ENCODE measurements at places on chromosomes 7 and 10. TPM values are rescaled to one million over a fixed set of nuclear protein-coding genes. Genes with fewer than 3 reads are reported as not detected.

Gene INA
- total RNA-seq: 0.87 TPM

Gene NUTM2E
- not detected for total RNA-seq

Gene C10orf143
- 3.1 TPM for total RNA-seq

Gene GNAT3
- total RNA-seq: not detected

Gene AKR1C8
- not detected for total RNA-seq

Gene TIMM23
- total RNA-seq: 90.9 TPM

Gene TRIM74
- total RNA-seq: 0.69 TPM

DNA sequence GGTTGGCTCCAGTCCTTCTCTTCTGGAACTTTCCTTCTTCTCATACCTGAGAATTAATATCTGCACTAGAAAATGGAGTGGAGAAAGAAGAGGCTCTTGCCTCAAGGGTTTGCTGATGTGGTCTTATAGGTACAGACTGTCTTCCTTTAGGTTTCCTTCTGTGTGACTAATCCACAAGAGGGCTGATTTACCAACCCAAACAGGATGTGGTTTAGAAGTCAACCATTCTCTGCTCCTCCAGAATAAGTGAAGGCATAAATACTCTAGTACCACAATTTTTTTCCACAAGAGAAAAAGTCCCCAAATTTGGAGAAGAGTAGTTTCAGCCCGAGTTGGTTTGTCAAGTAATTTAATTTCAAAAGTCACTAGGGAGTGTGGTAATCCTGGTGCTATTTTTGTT lies 85.8 kb downstream of the NRP1 start:
- H3K4me1 ChIP-seq: peaks cover 80% of the 10 kb centered on the region
- peak overlapping the region; percentile 43 for H3K4me3 ChIP-seq
- H3K27me3 ChIP-seq: peaks cover 25% of the 10 kb centered on the region

DNA sequence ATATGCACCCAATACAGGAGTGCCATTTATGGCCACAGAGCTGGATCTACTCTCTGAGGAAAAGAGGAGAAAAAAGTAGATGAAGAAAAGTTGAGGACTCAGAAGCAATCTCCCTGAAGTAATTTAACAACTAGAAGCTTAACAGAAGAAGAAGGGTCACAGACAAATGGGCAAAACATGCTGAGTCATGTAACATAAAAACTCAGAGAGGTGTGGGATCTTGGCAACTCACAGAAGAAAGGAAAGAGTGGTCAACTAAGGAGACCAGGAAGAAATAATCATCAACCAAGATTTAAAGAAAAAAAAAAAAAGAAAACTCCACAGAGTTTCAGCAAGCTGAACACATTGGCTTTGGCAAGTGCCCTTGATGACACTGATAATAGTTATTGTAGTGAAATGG lies 51.8 kb upstream of the BET1 start:
- no peaks in the 10 kb centered on the region for H3K36me3 ChIP-seq
- no peak overlapping the region for H3K4me3 ChIP-seq
- H3K27ac ChIP-seq: no peak overlapping the region
- peaks cover 17% of the 10 kb centered on the region for H3K27me3 ChIP-seq

DNA sequence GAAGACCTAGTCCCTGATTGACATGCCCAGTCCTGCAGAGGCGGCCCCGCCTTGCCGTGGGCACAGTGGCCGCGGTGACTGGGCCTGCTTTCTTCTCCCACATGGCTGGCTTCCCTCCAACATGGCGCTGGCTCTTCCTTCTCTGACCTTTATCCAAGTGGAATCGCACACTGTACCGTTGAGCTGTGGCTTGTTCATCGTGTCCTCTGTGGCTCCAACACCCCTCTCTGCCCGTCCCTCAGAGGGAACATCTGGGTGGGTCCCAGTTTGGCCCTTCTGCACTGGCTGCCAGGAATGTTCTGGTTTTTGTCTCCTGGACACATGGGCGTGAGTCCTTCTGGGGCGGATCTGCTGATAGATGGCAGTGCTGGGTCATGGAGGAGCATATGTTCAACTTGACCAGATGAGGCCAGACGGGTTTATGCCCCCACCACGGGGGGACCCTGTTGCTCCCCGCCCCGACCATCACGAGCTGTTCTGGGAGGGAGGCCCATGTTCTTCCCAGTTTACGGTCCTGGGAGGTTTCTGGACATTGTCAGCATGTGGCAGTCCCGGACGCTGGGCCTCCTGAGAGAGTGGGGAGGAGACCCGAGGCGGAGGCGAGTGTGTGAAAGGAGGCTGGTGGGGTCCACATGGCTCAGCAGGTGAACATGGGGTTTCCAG lies 63.5 kb downstream of the LHPP start:
- no peak overlapping the region for H3K4me3 ChIP-seq
- no peaks in the 10 kb centered on the region for H3K27me3 ChIP-seq
- H3K4me1 ChIP-seq: peaks cover under 1% of the 10 kb centered on the region
- no peaks in the 10 kb centered on the region for H3K36me3 ChIP-seq
- no peak for DNase-seq

DNA sequence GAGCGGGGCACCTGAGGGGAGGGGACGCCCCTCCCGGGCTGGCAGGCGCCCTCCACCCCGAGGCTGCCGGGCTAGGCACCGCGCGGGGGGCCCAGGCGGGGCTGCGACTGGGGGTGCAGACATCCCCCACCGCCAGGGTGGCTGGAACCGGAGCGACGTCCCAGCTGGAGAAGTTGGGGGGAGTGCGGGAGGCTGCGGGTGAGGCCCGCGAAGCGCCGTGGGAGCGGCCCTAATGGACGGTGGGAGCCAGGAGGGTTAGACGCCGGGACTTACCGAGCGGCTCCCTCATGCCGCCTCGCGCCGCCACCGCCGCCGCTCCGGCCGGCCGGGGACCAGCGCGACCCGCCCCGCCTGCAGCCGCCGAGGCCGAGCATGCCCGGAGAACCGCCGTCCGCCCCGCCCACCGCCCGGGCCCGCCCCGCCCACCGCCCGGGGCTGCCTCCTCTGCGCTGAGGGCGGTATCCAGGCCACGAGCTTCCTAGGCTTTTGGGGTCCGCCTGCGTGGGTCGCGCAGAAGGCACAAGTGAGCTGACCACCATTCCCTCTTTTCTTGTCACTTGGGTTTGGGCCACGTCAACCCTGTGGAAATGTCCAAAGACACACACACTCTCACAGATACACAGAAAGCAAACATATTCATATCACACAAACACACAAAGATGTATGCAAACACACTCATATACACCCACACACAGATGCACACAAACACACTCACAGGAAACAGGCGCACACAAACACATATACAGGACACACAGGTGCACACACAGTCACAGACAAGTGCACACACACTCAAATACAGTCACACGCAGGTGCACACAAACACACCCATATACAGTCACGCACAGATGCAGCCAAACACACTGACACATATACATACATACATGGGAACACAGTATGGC lies at the start of gene JCAD:
Gene JCAD (minus strand): TSS at position 378 of the 899 bp plus-strand sequence. CDS start 11,774 bp downstream, outside the sequence.
- peak; percentile 57 for DNase-seq
- H3K4me3 ChIP-seq: peak within 1 kb of the TSS; percentile 73
- H3K36me3 ChIP-seq: no peaks in the 10 kb centered on the region
- no peak within 1 kb of the TSS for H3K27ac ChIP-seq

DNA sequence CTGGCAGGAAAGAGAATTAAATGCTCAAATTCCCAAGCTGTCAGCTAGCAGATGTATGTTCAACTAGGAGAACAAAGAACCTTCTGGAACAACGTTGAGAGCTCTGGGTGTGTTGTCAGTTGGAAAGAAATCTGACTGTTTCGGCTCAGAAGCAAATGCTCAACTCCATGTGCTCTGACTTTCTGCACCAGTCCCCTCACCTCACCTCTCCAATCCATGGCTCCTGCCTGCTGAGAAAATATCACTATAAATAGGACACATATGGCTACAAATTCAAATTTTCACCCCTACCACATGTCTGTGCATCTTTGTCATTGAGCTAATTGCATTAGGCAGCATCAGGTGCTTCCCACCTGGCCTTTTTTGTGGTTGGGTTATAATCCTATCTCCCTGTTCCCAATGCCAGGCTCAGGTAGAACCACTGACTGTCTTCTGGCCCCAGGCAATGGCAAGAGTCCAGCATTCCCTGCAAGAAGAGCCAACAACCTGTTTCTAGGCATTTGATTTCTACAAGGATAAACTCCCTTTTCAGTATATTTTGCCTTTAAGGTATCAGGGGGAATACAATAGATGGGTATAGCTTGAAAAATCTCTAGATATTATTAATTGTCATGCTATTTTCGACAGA lies 142.6 kb upstream of the LSM8 start:
- no peaks in the 10 kb centered on the region for H3K27me3 ChIP-seq
- H3K4me3 ChIP-seq: no peak overlapping the region
- no peaks in the 10 kb centered on the region for H3K4me1 ChIP-seq
- no peak overlapping the region for H3K27ac ChIP-seq

DNA sequence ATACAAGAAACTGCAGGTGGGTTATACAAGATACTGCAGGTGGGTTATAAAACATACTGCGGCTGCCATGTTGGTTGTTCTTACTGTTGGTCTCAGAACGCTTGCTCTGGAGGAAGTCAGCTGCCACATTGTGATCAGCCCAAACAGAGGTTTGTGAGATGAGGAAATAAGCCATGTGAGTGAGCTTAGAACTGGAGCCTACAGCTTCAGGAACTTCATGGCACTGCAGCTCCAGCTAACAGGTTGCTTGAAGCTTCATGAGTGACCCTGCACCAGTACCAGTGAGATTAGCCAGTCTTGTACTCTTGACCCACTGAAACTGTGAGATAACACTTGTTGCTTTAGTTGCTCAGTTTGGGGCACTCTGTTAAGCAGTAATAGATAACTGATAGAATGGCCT lies 74.5 kb upstream of the PRKCQ start:
- H3K27me3 ChIP-seq: no peaks in the 10 kb centered on the region
- H3K36me3 ChIP-seq: peaks cover 3% of the 10 kb centered on the region
- no peak overlapping the region for H3K27ac ChIP-seq
- H3K4me3 ChIP-seq: no peak overlapping the region
- no peak for DNase-seq
- H3K4me1 ChIP-seq: peaks cover 29% of the 10 kb centered on the region

GRCh38 chr10:128431083-128431482 lies 304.9 kb upstream of the MKI67 start:
- H3K4me3 ChIP-seq: no peak overlapping the region
- no peak overlapping the region for H3K27ac ChIP-seq
- no peak for DNase-seq
- H3K4me1 ChIP-seq: no peaks in the 10 kb centered on the region
- H3K36me3 ChIP-seq: no peaks in the 10 kb centered on the region
- no peaks in the 10 kb centered on the region for H3K27me3 ChIP-seq

DNA sequence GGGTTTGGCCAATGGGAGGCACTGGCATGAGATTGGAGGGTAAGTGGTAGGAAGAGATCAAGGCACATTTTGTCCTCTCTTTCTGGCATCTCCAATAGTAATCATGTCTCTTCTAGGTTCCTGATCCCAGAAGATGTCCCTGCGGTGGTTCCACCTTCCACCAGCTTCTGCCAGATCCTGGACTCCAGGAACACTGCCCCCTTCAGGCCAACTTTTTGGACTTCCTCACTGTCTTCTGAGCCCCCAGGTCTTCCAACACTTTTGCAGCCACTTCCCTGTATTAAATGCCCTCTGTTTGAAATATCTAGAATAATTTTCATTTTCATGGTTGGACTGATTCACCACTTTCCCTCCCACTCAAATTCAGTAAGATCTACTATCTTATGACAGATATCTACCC lies 60.9 kb downstream of the BAMBI start:
- no peak overlapping the region for H3K27ac ChIP-seq
- no peak overlapping the region for H3K4me3 ChIP-seq
- no peak for DNase-seq
- peaks cover 2% of the 10 kb centered on the region for H3K27me3 ChIP-seq

DNA sequence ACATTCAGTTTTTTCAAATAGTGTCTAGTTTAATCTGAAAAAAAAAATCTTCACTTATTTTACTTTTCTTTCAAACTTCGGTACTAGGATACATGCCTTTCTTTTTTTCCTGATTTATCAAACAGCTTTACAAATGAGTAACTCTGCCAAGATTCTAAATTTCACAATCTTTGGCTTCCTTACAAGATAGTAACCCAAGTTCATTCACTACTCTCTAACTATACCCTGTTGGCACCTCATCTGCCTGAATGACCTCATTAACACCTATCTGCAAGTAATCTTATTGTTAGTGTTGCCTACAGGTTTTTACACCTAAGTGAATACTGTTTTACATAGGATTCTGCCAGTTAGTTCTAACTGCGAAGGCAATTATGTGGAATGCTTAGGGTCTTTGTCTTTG lies 159.8 kb downstream of the FOXP2 start:
- DNase-seq: no peak
- H3K27ac ChIP-seq: no peak overlapping the region
- peaks cover 2% of the 10 kb centered on the region for H3K4me1 ChIP-seq
- no peaks in the 10 kb centered on the region for H3K27me3 ChIP-seq
- H3K4me3 ChIP-seq: no peak overlapping the region

DNA sequence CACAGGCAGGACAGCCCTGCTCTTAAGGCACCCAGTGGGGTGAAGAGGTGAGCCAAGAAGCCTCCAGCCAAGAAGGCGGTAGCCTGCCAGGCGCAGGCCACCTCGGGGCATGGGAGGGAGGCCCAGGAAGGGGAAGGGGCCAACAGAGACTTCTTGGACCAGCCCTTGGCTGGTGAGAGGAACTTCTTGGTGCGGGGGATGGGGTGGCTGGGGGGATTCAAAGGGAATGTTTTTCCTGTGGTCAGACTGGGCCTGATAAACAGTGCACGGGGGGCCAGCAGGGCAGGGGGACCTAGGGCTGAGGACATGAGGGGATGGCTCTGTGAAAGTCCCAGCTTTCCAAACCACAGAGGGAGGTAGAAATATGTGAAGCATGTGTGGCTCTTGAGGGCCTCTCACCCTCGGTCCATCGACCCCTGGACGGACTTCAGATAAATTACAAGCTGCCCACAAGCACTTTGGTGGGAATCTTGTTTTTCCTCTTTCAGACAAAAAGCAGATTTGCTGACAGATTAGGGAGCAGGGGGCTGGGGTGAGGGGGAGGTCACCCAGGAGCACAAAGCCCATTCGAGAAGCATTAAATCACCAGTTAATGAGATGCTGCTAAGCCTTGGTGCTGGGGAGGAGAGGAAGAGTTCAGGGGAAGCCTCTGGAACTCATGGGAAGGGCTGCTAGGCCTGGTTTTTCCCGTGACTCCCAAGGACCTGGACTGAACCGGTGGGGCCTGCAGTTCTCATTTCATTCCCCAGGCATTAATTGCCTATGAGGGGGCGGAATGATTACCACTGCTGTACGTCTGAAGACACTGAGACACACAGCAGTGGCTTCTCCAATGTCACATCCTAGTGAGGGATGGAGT lies 11.3 kb downstream of the CRYGN start:
- H3K27me3 ChIP-seq: peaks cover 8% of the 10 kb centered on the region
- no peak overlapping the region for H3K4me3 ChIP-seq
- DNase-seq: no peak
- no peak overlapping the region for H3K27ac ChIP-seq

- H3K36me3 ChIP-seq: peaks cover 17% of the 10 kb centered on the region
- H3K27me3 ChIP-seq: no peaks in the 10 kb centered on the region
- H3K4me1 ChIP-seq: peaks cover 72% of the 10 kb centered on the region
- DNase-seq: peak; percentile 70
- H3K4me3 ChIP-seq: peak overlapping the region; percentile 64
- H3K27ac ChIP-seq: peak overlapping the region; percentile 94
Observed at GRCh38 chr7:111083413-111083812, 7.5 kb upstream of the LRRN3 start.

DNA sequence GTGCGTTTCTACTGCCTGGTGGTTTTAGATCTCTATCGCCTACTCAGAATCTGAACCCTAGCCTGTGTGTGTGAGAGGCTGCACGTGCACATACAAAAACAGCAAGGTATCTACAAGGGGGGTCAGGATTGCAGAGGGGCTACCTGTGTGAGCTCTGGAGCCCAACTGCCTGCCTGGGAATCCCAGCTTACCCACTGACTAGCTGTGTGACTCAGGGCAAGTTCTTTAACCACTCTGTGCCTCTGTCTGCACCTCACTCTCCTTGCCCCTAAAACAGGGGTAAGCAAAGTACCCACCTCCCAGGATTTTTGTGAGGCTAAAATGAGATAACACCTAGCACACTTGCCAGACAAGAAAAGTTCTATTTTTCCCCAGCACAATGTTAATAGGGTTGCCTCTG lies 32.5 kb downstream of the DLG5 start:
- no peaks in the 10 kb centered on the region for H3K36me3 ChIP-seq
- no peak overlapping the region for H3K27ac ChIP-seq
- H3K4me3 ChIP-seq: no peak overlapping the region
- H3K4me1 ChIP-seq: peaks cover 10% of the 10 kb centered on the region
- no peak for DNase-seq
